H1 (cell line): ENCODE measurements at places on chromosomes 16 and 17.

DNA sequence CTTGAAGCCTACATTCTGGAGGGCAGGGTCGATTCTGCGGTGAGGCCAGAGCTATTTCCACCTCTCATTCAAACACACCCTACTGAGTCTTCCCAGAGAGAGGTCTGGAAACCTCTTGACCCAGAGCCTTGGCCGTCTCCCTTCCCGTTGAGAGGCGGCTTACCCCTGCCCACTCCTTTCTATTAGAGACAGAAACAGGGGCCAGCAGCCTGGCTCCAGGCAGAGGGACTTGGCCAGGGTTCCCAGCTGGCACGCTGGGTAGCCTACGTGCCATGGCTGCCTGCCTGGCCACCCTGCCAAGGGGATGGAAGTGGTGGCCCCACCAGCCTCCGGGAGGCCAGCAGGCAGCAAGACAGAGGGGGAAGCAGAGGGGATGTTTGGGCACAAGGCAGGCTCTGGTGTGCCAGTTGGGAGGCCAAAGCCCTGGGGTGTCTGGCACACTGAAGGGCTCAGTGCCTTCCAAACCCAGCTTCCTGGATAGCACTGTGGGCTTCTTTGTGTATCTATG, 6.0 kb downstream of the STAC2 start:
- no peak for DNase-seq

- no peak for DNase-seq
These were observed 18.4 kb downstream of the SAP30BP start for GRCh38 chr17:75685499-75685898.

DNA sequence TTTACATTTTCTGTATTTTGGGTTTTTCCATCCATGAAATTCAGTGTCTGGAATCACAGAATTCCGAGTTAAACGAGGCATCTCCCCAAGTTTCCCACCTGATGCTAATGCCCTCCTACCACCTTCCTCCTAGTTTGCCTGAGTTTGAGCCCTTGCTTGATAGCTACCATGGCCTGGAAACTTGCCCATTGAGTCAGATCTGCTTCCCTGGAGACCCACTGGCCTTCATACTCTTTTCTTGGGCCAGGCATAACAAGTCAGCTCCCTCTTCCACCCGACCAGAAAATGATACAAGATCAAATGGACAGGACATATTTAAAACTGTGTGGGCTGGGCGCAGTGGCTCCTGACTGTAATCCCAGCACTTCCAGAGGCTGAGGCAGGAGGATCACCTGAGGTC, 10.2 kb downstream of the SETD1A start:
- DNase-seq, result no peak

DNA sequence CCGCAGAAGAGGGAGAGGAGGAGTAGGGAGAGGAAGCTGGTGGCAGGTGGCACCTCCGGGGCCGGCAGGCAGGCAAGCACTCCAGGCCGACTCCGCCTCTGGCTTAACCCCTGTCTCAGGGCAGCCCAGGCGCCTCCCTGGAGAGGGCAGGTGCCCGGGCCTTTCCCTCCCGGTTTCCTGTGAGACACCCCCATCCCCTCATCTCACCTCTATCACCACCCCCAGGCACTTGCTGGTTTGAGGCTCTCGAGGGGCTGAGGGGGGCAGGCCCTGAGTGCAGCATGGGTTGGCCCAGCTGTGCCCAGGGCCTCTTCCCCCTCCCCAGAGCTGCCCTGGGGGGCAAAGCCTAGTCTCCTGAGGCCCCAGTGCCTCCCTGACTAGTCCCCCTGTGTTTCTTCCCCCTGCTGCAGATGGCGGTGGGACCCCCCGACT, 6.0 kb downstream of the DOC2A start:
- no peak for DNase-seq

- no peak for DNase-seq
These were observed 49.5 kb downstream of the BAHCC1 start for GRCh38 chr17:81444610-81445339.

DNA sequence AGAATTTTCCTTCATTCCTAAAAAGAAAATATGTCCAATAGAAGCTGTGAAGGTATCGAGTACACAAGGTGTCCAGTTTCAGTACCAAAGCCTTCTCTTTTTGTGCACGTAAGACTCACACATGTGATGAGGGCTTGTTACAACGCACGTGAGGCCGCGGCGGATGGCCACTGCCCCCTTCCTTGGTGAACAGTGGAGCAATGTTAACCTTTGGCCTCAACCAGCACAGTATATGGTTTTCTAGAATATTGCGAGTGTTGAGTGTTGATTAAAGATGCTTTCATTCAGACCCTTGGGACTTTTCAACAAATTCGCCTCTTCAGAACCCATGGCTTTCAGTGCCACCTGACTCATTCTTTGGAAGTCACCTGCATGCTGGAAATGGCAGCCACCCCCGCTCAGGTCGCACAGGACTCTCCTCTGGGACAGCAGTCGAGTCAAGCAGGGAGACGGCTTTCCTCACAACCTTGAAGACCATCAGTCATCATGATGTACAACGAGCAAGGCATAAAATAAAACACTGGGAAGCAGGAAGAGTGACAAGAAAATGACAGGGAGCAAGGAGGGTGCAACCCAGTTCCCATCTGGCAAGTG, 14.5 kb downstream of the MAP1LC3B start:
- DNase-seq, result no peak

DNA sequence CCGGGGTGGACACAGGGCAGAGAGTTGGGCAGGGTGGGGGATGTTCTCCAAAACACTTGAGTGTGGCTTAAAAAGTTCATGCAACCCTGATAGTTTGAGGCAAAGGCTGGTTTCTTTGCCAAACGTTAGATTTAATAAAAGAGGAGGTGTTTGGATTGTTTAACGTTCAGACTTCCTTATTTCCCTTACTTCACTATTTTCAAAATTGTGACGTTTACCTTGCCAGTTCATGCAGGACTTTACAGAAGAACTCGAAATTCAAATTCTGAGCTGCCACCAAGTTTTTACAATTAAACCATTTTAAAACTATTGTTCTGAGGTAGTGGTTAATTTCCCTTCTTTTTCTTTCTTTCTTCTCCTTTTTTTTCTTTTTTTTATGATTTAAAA, 5.5 kb downstream of the SEC14L1 start:
- no peak for DNase-seq

DNA sequence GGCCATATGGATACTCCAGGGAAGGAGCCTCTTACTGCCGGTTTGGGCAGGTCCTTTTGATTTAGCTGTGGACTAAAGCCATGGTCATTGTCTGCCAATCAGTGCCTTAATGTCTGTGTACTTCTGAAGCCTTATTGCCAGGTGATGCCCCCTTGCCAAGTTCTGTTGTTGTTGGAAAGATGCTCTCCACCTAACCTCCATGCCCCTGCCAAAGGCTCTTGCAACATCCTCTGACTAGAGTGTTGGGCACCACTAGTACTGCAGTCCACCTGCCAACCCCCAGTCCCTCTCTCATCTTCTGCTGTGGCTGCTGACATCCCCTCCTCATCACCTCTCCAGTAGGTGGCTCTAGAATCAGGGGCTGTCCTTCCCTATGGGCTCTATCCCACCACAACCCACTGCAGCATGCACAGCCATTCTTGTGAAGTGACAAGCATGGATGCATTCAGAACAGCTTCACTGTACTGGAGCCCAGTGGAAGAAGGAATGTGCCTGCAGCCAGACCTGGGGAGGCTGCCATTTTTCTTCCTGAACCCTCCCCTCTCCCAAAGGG, 375.3 kb upstream of the CDH5 start:
- no peak for DNase-seq

DNA sequence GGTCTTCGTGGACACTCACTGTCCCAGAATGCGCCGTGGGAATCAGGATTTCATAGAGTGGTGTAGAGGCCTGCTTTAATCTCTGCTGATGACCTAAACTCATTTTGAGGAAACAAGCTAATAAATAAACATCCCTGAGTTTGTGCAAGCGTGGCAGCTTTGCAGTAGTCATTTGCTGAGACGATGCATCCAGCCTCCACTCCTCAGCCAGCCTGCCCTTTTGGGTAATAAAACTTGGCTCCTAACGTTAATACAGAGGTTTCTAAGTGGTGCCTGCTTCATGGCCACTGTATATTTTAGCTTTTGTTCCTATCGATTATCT, 1.3 kb downstream of the DGKE start:
- no peak for DNase-seq

DNA sequence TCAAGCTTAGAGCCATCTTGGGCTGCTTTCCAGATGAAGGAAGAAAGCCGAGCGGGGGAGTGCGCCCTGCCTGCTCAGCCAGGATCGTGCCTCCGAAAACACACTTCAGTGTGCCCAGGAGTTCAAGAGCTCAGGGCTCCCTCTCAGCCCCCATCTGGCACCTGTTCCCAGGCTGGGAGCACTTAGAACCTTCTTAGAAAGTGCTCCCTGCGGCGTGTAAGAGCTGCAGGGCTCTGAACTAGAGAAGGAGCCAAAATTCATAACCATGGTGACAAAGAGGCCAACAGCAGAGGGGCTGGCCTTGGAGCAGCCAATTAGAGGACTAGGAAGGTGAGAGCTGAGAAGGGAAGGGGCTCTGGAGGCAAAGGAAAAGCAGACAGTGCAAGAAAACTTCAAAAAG, 59.0 kb upstream of the TNRC6C start:
- DNase-seq, result no peak

- DNase-seq, result no peak
These were observed 200.0 kb downstream of the NTN1 start for GRCh38 chr17:9221147-9221921.

DNA sequence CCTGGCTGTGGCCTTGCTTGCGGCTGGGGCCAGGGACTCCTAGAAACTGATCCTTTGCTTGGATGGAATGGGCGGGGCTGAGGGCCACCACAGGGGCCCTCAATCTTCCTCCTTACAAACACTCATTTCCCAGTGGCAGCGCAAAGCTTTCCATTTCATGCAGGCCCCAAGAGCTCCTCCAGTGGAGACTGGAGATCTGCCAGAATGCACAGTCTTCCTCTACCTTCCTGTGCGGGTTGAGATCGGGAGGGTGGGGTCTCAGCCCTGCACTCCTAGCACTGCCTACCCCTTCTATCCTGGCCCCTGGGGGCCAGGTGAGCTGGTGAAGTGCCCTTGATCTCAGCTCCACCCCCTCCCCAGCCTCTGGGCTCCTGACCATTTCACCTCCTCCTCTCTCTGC, 1.7 kb downstream of the NRN1L start:
- no peak for DNase-seq

DNA sequence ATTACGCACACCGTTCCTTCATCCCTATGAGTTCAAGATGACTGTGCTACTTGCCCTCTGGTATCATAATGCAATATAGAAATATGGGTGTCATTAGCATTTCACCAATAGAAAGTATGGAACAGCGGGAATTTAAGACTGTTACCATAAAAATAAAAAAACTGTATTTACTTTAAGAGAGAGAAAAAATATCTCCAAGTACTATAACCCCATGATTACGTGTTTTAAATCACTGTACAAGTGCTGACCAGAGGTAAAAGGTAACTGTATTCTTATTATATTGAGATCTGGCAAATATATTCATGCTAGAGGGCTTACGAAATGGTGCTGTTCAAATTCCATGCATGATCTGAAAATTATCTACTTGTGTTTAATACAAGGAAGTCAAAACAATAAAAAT, 5.2 kb downstream of the SDR42E1 start:
- no peak for DNase-seq

- no peak for DNase-seq
These were observed 165.2 kb upstream of the CHMP6 start for GRCh38 chr17:80826346-80826954.

DNA sequence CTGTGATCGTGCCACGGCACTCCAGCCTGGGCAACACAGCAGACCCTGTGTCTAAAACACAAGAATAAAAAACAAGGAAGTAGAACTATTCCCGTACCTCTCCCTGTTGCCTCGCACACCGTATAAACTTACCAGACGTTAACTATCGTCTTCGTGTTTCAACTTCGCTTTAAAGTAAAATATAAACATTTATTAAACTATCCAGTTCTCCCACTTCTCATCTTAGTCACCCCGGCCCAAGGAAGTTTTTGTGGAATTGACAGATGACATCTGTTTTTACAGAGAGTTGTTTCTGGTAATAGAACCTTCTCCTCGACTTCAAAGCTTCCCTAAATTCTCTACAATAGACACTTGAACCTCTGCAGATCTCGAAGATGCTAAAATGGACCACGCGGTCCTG, 83.1 kb downstream of the NXN start:
- no peak for DNase-seq

GRCh38 chr16:9817586-9817985, 364.6 kb downstream of the GRIN2A start:
- no peak for DNase-seq

- no peak for DNase-seq
These were observed 16.7 kb upstream of the ERN2 start for GRCh38 chr16:23729503-23730424.

DNA sequence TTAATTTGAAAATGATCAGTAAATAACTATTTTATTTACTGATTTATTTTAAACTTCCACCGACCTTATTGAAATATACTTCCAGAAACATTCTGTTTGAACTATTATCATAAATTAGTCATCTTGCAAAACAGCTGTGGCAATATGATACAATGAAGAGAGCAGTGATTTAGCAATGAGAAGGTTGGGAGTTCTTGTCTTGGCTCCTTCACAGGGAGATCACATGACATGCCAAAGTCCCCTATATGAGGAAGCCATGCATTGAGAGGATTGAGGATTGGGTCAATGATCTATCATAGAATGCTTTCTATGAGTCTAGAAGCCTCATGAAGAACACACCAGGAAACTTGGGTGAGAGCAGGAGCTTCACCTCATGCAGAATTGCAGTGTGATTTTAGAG, 222.7 kb downstream of the LGALS9B start:
- DNase-seq, result no peak
